Right lung (tissue), 10 donors: ENCODE measurements at places on chromosomes 3 and 15. TPM values are rescaled to one million over a fixed set of nuclear protein-coding genes. Genes with fewer than 3 reads are reported as not detected.

Gene C2CD4B
- 2.8 TPM for polyA plus RNA-seq

DNA sequence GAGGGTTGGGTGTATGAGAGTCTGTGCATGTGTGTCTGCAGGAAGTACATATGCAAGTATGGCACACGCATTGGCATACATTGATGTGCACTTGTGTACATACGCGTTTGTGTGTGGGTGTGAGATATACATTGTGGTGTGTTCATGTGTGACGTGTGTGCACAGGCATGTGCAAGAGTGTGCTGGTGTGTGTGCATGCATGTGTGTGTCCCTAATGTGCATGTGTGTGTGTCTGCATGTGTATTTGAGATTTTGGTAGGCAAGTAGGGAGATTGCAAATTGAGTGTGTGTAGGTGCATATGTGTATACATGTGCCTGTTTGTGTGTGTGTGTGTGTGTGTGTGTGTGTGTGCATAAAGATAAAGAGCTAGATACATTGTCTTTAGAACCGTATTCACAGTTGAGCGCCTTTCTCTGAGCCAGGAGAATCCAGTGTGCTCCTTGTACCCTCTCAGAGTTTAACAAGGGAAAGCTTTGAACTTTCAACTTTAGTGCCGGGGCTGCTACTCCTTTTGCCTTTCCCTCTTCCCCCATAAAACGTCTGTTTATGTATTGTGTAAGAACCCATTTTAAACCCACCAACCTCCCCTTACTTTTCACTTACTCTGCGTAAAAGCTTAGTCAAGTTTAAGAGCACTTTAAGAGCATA is 152.4 kb upstream of the CHL1 start:
- no peak for DNase-seq

Gene ZIC4
- not detected for polyA plus RNA-seq

Gene SENP8
- 5.1 TPM for polyA plus RNA-seq

DNA sequence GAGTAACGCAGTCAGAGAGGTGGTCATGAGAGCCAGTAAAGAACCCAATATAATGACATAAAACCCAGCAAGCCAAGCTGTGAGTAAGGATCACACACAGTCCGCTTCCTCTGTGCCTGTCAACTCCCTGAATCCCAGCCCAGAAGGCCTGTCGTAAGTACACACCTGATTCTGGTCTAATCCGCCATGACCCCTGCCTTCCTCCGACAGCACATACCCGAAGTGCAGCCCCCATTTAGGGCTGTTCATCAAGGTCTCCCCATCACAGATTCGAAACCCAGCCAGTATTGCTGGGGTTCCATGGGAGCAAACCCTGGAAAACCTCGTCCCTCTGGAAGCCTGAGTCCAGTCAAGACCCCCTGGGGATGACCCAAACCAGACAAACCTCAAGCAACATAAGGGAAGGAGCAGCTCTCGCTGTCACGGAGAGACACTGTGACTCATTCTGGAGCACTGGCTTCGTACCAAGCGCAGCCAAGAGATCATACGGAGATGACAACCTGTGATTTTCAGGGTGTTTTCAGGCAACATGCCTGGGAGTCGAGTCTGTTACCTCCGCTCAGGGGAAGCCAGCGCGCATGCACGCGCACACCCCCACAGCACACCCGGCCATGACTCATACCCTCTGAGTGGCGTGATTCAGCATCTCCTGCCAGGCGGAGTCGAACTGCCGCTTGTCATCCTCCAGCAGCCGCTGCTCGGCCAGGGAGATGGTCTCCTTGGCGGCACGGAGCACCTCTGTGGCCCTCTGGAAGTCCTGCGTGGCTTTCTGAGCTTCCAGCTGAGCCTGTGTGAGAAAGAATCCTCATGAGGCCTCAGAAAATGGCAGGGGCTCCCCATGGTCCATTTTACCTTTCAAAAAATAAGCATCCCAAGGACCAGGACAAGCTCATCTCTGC is 63.0 kb downstream of the SH3BP5 start:
- DNase-seq: no peak

Gene CALML4
- 13.7 TPM for polyA plus RNA-seq

GRCh38 chr3:70824078-70824477 is 511.6 kb upstream of the MDFIC2 start:
- DNase-seq: no peak

- no peak for DNase-seq
These were observed 41.6 kb downstream of the ABCC5 start for GRCh38 chr3:183975981-183976662.

Gene CYP8B1
- polyA plus RNA-seq: 0.17 TPM

Gene CAPN7
- polyA plus RNA-seq: 52.0 TPM

Gene CCR9
- 0.12 TPM for polyA plus RNA-seq

Gene SLCO2A1
- 52.8 TPM for polyA plus RNA-seq

Gene TTLL13
- polyA plus RNA-seq: 0.27 TPM

DNA sequence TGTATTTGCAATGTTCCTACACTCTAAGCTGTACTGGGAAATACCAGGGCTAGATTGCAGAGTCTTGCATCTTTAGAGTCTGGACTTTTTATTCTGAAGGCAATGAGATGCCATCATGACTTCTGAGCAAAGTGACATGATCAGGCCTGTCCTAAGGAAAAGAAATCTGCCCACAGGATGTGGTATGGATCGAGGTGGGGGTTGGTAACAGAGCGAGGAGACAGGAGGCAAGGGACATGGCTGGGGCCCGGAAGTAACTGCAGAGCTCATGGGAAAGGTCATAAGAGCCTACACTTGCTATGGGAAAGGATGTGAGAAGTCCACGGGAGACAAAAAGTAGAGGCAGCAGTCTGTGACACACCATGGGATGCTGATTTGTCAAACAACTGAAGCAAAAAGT is 121.5 kb downstream of the OXNAD1 start:
- DNase-seq: no peak

DNA sequence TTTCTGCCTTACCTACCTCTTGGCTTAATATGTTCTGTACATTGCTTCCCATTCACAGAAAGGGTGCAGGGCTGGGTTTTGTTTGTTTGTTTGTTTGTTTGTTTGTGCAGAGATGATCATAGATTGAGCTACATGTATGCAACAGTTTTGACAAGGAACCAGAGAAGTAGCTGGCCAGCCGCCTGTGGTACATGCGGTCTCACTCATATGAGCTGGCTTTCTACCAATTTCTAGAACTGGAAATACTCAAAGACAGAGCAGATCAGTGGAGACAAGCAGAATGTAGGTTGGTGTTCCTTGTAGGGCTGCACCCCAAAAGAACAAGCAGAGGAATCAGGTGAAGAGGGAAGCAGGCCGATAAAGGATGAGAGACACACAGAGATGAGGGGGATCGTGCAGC is 502.7 kb downstream of the SOX2 start:
- DNase-seq: no peak

- no peak for DNase-seq
These were observed 126.0 kb downstream of the MYLK start for GRCh38 chr3:123758081-123758564.

- DNase-seq: no peak
These were observed 39.0 kb upstream of the THRB start for GRCh38 chr3:24533561-24534193.

GRCh38 chr15:99438224-99438585 is 127.6 kb upstream of the MEF2A start:
- DNase-seq: no peak

Gene ANKDD1A
- 11.5 TPM for polyA plus RNA-seq

Gene MAGI1
- polyA plus RNA-seq: 23.1 TPM

GRCh38 chr15:80755885-80756284 is 23.3 kb upstream of the CEMIP start:
- DNase-seq: no peak

Gene TM4SF4
- not detected for polyA plus RNA-seq

- no peak for DNase-seq
These were observed 18.8 kb downstream of the NBEAL2 start for GRCh38 chr3:46998121-46998851.

GRCh38 chr3:167773584-167773983 is 38.1 kb downstream of the SERPINI1 start:
- no peak for DNase-seq

Gene CHRNA5
- polyA plus RNA-seq: 2.5 TPM

DNA sequence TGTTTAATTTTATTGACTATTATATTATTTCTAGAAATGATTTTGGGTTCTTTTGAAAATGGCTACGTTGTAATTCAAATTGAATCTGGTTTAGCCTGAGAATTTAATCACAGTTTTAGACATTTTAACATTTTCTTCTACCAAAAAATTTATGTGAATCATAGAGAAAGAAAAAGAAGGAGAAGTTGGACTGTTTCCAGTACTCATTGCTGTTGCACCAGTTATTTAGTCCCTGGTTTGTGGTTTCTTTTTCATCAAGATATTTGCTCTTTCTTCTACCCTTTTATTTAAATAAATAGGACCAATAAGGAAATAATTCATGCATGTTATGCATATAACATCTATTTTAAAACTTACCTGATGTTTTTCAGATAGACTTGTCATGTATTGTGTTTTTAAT is 1337.1 kb downstream of the ROBO1 start:
- DNase-seq: no peak

- DNase-seq: peak; percentile 52
These were observed at the start of gene SLC9A9 for GRCh38 chr3:143847787-143848631. SLC9A9 (minus strand) TSS chr3:143848468; CDS start chr3:143848322, 146 bp downstream.

GRCh38 chr15:99502182-99502581 is 63.6 kb upstream of the MEF2A start:
- DNase-seq: no peak
